ENCODE measurements at places on chromosomes 4 and X.
A peak's percentile ranks its signal among the peaks of the same experiment; 100 is the strongest.

GRCh38 chr4:147776716-147777115, 44.8 kb downstream of the ARHGAP10 start:
- no peak for DNase-seq

- DNase-seq, result peak; percentile 82
These were observed 404.6 kb downstream of the PRDM5 start for GRCh38 chr4:120517966-120518365.

DNA sequence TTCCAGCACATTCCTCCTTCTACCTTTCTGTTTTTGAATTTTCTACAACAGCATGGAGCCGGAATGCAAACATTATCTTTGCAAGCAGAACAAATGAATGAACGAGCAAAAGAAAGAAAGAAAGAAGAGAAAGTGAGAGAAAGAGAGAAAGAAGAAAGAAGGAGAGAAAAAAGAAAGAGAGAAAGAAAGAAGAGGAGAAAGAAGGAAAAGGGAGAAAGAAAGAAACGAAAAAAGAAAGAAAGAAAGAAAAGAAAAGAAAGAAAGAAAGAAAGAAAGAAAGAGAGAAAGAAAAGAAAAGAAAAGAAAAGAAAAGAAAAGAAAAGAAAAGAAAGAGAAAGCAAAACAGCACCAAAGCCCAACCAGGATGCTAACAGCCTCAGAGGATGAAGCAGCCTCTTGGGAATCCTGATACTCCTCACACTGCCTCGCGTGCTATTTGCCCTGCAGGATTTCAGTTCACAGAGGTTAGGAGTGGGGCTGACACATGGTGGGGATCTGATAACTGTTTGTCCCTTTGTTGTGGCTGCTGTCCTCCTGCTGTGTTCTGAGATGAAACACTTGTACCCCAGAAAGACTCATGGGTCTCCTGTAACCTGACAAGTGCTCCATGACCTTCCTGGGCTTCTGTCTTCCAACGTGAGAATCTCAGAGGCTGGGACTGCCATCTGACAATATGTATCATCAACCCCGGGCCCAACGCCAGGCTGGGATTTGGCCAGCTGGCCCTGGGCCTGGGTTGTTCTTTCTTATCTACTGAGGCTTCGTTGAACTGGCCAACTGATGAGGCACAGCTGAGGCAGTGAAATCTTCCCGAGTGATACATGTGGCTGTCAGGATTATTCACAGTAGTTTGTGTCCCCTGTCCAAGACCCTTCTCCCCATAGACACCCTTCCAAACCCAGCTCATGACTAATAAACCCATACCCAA, 61.0 kb downstream of the SEPSECS start:
- DNase-seq, result no peak

- no peak for DNase-seq
These were observed 566.3 kb downstream of the STPG2 start for GRCh38 chr4:97577004-97577403.

DNA sequence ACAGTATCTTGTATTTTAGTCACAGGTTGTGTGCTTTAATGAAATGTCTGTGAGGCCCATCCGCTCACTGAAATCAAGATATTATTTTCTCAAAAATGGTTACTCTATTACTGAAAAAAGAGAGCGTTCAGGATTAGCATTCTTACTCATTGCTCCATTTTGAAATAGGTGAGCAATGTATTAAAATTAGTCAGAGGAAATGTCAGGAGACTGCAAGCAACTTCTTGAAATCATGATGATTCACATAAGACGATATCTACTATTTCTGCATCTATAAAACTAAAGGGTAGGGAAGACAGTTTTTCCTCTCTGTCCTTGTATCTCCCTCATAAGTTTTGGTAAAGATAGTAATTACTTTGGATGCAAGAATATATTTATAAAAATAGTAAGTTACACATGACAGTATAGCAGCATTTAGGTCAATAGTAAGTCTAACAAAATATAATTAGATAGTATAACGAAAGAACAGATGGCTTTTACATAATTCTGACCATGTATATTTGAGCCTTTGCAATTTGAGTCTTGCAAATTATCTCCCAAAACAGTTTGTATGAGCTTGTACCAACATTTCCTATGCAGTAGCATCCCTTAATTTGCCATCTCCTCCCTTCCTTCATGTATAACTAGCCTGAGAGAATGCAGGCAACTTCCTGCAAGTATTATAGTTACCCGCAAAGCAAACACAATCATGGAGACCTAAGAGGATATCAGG, 937.8 kb downstream of the PCDH7 start:
- no peak for DNase-seq

GRCh38 chrX:135050603-135051002, 1.3 kb downstream of the RTL8A start:
- DNase-seq, result no peak

GRCh38 chr4:63226229-63226628, 1183.0 kb downstream of the TECRL start:
- DNase-seq, result no peak

DNA sequence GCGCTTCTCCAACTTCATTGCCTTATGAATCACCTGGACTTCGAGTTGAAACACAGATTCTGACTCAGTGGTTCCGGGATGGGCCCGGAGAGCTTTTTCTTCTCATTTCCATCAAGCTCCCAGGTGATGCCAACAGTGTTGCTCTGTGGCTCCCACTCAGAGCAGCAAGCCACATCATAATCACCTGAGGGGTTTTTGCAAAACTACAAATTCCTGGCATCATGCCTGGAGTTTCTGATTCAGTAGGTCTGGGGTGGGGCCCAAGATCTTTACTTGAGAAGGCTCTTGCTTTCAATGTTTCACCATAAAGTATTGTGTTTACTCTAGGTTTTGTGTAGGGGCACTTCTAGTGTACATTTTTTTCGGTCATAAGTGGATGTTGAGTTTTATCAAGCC, 7.0 kb downstream of the MTM1 start:
- DNase-seq, result no peak

- DNase-seq, result no peak
These were observed 116.9 kb downstream of the STPG2 start for GRCh38 chr4:98026362-98026761.

DNA sequence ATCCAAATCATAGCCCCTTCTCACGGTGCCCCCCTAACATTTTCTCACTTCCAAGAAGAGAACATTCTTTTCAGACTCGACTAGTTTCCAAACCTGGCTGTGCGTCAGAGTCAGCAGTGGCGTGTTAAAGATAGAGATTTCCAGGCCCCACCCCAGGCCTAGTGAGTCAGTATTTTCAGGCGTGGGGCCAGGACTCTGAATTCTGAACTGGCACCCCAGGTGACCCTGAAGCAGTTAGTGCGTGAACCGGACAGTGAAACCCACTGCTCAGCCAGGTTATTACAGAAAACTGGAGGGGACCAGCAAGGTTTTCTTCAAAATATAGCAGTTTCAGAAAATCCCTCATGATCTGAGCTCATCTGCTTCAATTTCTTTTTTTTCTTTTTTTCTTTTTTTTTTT, 35.0 kb upstream of the BCOR start:
- DNase-seq, result no peak

- DNase-seq, result no peak
These were observed 2.0 kb downstream of the SMIM14 start for GRCh38 chr4:39636531-39637184.

GRCh38 chrX:64152857-64153256, 52.7 kb downstream of the AMER1 start:
- no peak for DNase-seq

DNA sequence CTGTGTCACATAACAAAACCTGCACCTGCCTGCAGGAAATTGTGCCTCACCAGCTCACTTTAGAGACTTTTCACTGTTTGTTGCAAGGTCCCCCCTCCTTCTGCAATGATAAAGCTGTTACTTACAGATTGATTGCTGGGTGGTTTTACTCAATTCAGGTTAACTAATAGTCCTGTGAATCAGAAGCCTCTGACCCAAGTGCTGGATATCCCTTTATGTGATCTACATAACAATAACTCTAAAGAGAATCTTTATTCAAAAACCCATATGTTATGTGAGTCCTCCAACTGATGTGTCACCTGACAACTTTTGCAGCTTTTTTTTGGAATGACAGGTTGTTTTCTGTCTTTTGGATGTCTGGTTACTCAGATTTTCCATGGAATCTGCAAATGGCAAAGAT, 2323.6 kb upstream of the TENM3 start:
- DNase-seq, result no peak

DNA sequence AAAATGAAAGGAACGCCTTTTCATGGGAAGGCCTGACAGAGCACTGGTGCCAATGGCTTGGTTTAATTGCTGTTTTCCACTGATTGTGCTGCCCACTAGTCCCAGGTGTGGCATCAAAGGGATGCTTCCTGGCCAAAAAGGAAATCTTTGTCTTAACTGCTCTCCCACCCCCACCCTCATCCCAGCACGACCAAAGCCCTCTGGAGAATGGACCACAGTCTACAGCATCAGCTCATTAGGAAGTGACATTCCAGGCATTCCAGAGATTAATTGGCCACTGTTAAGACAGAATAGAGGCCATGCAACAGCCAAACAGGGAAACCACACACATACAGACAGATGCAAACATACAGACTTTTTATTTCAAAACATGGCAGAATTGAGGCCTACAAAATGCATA, 143.2 kb downstream of the LHFPL1 start:
- no peak for DNase-seq

GRCh38 chrX:84737471-84737871, 235.2 kb upstream of the HDX start:
- DNase-seq, result no peak

DNA sequence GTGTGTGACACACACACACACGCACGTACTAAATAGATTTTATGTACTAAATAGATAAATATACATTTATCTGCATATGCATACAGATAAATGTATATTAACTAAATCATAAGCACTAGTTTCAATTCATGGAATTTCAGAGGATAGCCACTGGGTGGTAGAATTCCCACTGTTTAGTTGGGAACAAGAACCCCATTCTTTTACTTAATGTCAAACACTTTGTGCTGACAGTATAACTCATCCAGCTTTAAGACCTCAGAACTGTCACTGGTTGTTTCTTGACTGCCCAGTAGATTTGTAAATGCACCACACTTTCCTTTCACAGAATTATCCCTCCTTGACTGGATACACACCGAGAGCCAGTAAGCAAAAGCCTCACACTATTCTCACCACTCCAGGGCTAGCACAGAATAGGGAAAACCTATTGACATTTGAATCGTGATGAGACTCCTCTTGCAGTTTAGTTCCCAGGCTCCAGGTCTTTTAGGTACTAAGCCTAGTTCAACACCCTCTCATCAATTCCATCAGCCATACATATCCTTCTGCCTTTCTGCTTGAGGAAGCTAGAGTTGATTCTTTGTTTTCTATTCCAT, 32.4 kb downstream of the PPARGC1A start:
- no peak for DNase-seq

DNA sequence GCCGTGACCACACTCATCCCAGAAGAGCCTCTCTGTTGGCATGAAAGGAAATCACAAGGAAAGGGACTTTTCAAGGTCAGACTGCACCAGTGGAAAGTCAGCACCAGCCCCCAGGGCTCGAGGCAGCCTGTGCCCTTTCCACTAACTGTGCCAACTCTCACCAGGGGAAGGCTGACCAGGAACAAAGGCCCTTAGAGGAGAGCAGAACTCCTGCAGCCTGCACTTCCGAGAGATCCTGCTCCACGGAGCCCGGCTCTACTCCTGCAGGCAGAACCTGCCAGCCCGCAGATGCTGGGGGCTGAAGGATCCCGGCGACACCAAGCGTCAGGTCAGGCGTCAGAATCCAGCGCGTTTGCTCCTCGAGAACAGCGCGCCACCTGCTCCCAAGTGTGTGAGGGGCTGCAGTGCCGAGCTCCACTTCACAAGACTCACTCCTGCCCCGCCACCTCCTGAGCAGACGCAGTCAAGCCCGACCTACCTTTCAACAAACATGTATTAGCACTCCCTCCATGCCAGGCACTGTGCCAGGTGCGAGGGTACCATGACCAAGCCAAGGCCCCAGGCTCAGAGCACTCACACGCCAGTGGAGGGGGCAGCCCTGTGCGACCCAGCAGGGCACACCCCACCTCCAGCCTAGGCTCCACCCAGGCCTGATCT, 13.6 kb upstream of the HELT start:
- no peak for DNase-seq

GRCh38 chrX:15854080-15854655, 445 bp downstream of the AP1S2 start:
- peak; percentile 66 for DNase-seq

GRCh38 chr4:184544788-184545409, 70.5 kb upstream of the IRF2 start:
- no peak for DNase-seq

DNA sequence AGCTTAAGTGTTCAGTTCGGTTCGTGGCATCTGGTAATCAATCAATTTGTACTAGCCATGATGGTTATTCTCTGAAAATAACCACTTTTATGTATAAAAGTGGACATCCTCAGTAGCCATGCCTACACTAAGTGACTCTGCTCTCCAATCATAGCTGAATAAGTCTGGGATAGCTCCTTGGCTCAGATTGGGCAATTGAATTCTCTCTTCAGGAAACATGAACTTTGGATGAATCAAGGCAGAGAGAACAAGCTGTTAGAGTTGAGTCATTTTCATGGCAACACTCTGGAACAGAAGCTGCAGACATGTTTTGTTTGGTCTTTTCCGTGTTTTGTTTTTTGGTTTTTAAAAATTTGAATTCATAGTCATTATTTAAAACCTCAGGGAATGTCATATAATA, 66.8 kb upstream of the TMEM164 start:
- DNase-seq, result no peak

- DNase-seq, result no peak
These were observed 61.3 kb downstream of the CENPC start for GRCh38 chr4:67483868-67484602.

DNA sequence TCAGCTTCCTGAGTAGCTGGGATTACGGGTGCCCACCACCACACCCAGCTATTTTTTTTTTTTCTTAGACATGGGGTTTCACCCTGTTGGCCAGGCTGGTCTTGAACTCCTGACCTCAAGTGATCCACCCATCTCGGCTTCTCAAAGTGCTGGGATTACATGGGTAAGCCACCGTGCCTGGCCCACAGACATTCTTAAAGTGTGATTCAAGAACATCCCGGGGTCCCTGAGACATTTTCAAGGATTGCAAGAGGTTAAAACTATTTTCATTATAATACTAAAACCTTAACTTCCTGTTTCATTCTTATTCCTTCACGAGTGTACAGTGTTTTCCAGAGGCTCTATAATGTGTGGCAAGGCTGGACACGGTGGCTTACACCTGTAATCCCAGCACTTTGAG, 318.7 kb downstream of the CAMK2D start:
- DNase-seq, result no peak

DNA sequence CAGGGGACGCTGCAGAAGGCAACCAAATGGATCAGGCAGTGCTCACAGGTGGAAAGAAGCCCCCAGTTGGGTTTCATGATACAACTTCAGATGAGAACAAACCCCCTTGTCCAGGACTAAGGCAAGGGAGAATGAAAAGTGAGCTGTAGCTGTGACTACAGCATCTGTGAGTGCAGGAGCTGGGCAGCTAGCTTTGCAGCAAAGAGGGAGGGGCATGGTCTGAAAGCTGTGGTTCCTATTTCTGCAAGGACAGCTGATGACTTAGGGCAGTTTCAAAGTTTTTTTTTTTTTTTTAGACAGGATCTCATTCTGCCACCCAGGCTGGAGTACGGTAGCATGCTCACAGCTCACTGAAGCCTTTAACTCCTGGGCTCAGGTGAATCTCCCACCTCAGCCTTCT, 1317.4 kb upstream of the DIAPH2 start:
- DNase-seq, result no peak

Measured in T47D (cell line).